Astrocyte (in vitro differentiated cells and primary cell): ENCODE measurements at places on chromosomes 4 and X.

DNA sequence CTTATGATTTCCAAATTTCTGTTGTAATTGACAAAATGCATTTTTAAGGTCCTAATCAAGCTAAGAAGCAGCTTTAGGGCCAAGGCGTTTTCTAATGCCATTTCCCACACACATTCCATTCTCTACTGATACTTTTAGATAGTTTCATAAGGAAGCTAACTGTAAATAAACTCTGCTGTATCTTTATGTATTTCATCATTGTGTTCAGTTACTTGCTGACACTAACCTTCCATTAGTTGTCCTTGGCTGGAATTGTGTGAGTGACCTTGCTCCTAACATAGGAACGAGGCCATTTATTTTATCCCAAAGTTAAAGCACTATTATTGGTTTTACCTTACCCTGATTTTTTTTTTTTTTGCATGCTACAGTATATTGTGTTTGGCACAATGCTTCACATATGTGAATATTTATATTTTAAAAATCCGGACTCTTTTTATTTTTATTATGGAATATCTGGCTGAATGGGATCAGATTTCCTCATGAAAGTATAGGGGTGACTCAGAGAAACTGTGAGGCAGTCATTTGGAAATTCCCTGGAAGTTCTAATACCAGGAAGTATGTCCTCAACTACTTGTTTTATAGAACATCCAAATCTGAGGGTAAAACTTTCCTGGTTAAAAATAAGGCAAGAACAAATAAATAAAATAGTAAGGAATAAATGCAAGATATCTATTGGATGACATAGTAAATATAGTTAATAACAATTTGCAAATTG lies 62.7 kb upstream of the SORBS2 start:
- peak; percentile 46 for DNase-seq

DNA sequence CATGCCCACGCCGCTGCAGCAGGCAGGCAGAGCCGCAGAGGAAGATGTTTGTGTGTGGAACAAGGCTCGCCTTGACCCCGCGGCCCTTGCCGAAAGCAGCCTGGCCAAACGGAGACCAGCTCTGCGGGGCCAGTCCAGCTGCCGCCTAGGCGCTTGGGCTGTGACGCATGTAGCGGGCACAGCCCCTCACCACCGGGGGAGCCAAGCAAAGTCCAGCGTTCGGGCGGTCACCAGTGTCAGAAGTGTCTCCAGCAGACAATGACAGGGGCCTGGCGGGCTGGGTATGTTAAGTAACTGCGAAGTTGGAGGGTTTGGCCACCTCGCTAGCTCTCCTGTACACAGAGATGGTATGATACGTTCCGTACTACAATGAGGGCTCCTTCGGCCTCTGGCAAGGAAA lies 1.3 kb downstream of the AMER1 start:
- DNase-seq, result no peak

DNA sequence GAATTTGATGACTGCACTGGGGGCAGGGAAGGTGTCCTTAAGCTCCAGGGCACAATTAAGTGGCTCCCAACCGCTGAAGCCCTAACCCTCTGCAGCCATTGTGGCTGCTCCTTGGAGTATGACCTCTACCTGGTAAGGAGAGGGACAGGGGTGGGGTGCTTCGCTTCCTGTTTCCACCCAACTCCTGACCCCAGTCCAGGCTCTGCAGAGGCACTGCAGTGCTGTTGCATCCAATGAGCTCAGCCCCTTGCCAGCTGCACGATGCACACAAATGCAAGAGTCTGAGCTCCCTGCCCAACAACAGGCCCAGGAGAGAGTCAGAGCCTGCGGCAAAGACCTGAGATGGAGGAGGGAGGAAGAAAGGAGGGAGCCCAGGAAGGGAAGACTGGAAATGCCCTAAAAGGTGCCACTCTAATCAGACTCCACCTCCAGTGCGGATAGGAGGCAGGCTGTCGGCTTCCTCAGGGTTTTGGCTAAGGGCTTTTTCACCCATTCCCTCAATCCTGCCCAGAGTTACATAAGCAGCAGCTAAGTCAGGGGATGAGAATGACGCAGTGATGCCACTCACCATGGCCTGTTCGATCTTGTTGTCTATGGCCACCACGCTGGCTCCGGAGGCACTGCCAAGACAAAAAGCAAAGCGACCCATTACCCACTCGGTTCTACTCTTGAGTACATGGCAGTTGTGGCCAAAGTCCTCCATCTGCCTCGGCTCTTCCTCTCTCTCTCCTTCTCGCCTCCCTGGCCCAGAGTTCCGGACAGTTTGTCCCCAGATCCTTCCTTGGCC lies 60.1 kb downstream of the TSC22D3 start:
- no peak for DNase-seq

- no peak for DNase-seq
Measured at GRCh38 chr4:151809716-151810115, 48.9 kb upstream of the GATB start.
